ENCODE measurements at places on chromosomes 5 and 9.
A peak's percentile ranks its signal among the peaks of the same experiment; 100 is the strongest.

- peak; percentile 47 for DNase-seq
These were observed 67.0 kb upstream of the RNU6ATAC start for GRCh38 chr9:134231330-134231745.

DNA sequence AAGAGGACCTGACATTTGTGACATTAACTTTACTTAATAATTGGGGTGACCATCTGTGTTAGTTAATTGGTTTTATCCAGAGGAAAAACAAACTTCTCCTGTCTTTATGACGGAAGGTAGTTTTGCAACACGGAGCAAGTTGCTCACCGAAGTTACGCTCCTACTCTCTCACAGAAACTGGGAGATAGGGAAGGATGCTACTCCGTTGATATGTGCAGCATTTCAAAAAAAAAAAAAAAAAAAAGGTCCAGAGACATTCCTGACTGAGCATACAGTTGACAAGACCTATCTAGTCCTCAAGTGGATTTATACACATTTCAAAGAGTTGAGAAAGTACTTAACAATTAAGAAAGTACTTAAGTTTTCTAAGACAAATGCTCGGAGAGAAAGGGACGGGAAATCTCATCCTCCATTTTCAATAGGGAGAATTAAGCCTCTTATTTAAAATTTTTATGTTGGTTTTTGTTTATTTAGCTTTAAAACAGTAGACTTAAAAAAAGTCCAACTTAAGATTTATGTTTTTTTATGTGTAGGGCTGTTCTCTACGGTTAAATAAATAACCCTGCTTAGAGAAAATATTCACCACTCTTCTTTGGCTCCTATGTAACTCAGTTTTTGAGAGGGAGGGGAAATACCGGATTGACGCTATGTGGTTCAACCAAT is 455 bp upstream of the FER start:
- DNase-seq: no peak

- no peak for DNase-seq
These were observed 115.3 kb downstream of the SLIT3 start for GRCh38 chr5:169185626-169186025.

DNA sequence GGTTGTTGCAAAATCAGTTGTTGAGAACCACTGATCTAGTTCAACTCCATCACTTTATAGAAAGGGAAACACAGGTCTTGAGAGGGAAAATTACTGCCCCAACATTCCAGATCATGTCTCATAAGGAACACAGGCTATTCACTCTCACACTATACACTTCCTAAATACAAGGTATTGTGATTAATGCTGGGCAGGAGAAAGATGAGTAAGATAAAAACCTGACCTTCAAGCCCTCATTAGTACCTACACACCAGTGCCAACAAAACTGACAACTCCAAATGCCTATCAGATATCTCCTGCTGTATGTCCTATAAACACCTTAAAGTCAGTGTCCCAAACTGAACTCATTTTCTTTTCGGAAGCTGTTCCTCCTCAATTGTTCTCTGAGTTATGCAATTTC is 8.2 kb downstream of the GNE start:
- no peak for DNase-seq

DNA sequence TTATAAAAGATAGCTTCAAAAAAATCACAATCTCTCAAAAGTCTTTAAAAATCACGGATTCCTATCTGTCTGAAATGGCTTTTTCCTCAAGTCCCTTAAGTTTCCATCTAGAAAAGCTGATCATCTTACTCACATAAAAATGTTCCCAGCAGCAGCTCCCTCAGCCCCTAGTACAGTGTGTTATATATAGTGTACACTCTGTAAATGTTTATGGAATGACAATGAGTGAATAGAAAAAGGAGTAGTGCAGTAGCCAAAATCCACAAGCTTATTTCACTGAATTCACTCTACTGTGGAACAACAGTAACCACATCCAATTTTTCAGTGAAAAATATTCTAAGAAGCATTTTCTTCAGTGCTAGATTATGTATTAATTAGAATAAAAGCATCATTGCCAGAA is 609.4 kb downstream of the DTWD2 start:
- DNase-seq: no peak

DNA sequence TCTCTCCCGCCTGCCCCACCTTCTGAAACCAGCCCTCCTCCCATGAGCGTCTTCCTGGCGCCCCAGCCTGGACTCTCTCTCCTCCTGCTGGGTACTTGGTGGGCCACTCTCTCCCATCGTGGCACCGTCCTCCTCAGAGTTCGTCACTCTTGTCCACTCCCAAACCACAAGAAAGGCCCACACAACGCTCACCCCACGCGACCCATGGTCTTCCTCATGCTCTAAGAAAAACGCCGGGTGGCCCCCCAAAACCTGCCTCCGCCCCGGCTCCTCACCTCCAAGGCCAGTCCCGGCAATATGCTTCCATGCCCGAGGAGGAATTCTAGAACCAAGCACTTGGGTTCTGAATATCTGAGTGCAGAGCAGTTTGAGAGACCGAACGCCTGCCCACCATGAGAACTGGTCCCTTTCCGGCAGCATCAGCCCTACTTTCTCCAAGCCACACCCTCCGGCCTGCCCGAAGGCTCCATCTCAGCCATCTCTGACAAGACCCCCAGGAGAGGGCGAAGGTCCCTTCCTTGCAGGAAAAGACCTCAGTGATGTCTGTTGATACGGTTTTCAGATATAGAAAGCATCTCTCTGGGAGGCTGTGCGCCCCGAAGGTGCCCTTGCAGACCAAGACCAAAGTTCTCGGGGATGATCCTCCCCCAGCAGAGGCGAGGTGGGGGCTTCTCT is 15.0 kb downstream of the SLC6A3 start:
- no peak for DNase-seq

DNA sequence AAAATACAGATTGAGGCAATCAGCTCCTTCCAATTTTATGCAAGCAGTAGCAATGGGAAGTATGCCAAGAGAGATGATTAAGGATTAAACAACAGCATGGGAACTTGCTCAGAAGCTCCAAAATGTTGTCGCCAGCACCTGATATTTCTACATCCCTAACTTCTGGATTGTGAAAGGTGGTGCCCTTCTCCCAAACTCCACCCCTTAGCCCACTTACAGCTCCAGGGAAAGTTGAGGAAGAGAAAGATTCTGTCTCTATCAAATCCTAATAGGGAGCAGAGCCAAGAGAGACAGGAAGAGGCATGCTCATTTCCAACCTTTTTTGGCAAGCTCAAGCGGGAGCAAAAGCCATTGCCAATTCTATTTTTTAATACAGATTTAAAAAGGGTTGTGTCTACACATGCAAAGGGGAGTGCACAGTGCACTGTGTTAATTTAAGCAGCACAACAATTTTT is 92.4 kb upstream of the NR3C1 start:
- no peak for DNase-seq

GRCh38 chr5:115875447-115875846 is 33.7 kb downstream of the AP3S1 start:
- no peak for DNase-seq

GRCh38 chr9:136079916-136080246 is 15.2 kb downstream of the NACC2 start:
- DNase-seq: no peak

DNA sequence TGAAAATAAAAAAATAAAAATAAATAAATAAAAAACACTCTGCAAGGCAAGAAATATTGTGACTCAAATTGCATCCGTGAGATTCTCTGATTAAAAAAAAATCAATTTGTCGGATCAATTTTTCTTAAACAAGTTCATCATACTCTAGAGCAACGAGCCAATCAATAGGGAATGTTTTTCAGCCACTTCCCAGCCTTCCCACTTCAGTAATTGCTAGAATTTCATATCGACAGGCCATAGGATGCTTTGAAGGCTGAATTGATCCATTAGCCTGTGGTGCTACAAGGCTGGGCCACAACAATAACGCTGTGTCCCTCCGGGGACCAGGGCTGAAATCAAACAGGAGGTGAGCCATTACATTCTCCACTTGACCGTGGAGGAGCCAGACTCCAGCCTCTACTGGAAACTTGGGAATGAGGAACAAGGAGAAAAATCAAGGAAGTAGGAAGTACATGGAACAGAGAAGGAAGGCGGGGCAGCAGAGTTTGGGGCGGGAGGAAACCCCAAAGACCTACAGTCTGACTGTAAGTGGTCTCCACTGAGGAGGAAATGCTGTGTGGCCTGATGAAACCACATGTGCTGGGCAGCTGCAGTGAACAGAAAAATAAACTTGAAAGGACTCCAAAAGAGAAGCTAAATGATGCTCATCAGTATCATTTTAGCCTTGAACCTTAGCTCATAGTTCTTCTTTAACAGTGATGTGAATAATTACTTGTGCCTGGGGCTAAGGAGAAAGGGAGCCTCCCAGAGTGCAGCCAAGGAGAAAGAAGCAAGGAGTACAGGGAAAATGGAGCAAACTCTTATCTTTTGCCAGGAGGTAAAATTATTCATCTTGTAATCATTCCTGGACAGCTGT is 308.6 kb downstream of the TLE1 start:
- no peak for DNase-seq

DNA sequence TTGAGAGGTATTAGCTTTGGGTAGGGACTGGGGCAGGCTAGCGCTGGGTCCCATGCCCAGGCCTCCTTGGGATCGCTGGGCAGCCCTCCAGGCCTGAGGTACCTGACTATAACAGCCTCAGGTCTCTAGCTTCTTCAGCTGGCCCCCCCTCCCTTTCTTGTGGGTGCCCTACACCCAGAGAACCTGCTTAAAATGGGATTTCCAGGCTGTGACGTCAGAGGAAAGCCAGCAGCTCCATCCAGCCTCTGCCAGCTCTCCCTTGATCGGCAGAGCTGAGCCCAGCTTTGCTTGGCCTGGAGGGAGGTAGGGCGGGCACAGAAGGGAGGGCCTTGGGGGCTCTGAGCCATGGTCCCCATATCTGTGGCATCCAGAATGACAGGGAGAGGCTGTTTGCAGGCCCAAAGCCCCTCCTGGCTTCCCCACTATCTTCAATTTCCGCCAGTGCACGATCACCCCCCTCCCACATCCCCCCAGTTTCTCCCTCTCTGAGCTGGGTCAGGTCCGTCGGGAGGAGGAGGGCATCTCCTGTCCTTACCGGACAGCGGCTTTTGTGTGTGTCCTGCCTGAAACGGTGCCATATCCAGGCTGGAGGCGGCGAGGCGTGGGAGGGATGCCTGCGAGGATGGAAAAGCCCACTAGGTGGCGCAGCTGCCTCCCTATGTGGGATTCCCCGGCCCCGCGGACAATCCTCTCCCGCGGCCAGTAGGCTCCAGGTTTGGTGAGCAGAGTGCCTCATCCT is 10.8 kb downstream of the REEP2 start:
- DNase-seq: peak; percentile 95

DNA sequence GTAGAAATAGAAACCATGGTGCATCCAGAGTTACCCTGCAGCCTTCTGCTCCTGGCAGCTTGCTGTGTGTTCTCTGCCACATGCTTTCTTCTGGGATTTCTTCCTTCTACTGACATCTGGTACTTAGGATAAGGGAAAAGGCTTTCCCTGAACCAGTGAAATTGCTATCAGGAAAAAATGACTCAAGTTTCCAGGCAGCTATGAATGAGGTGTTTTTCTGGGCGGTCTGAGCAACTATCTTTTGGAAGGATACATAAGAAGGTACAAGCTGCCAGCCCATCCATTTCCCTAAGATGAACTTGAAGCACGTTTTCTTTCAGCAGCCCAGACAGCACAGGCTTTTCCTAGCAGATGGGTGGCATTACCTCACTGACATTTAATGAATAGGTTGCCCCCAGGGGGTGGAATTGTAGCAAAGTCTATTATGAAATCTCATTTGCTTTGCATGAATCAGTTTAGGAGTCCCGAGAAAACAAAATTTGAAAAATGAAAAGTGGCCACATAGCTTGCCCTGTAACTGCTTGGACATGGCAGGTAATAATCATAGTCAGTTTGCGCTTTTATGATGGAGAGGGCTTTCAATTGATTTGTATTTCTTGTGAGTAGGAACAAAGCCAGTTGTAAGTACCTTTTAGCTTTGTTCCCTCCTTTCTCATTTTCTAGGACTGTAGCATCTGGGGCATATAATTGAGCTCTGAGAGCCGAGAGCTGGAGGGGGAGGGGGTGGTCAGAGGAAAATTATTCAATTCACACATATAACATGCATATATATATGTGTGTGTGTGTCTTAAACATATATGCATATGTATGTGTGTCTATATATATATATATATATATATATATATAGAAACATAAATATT is 108.5 kb downstream of the C9orf152 start:
- no peak for DNase-seq

DNA sequence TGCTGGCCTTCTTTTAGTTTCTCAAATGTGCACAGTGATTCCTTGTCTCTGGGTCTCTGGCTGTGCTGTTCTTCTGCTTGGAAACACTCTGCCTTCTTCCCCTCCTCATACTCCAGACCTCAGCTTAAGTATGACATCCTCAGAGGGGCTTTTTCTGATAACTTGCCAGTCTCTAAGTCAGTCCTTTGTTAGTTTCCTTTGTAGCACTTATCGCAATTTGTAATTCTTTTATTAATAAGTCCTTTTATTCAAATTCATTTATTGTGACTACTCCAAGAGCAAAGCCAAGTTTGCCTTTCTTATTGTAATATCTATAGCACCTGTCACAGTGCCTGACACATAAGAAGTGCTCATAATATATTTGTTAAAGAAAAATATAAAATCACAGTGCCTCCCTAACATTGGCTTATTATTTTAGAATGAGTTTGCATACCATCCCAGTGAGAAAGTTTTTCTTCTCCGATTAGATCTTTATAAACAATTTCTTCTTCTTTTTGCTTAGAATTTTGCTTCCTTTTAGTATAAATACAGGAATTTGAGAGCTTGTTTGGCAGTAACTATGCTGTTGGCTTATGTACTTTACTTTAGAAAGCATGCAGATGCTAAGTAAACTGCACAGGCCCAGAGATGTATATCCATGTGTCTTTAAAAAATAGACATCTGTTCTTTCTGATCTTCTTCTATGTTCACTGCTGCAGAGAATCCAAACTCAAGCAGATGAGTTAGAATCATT is 198.0 kb downstream of the GAS1 start:
- no peak for DNase-seq

DNA sequence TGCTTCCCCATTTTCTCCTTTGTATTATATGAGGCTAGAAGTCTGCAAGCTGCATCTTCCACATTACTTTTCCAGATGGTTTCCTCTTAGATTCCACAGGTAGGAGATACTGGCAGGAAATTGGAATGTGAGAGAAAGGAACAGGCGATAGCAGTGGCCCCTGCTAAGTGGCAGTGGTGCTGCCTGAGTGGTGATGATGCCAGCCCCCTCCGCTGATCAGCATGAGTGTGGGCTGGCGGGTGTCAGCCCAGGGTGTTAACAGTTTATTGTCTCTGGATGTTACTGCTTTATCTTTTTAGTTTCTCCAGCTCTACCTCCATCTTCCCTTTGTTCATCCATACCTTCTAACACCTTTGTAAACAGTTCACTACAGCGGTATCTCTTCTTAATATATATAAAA is 13.2 kb downstream of the PDE8B start:
- no peak for DNase-seq

DNA sequence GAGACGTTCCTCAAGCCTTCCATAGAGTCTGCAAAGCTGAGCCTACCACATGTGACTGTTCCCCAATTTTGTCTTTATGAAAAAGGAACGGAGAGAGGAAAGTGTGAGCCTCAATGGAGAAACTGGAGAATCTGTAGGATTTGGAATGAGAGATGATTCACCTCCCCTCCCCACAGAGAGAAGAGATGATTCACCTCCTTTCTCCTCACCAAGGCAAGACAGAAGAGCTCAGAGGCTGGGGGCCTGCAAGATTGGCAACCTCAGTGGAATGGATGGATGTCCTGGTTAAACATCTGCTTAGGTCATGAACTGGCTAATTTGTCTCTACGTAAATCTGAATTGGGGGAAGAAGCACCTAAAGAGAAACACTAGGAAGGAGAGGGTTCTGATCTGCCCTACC is 17.0 kb upstream of the MOCS2 start:
- DNase-seq: no peak
